Hematopoietic multipotent progenitor cell (in vitro differentiated cells): ENCODE measurements at places on chromosomes 4 and X.

GRCh38 chr4:76712564-76712963 is 185.4 kb downstream of the SOWAHB start:
- no peak for DNase-seq

DNA sequence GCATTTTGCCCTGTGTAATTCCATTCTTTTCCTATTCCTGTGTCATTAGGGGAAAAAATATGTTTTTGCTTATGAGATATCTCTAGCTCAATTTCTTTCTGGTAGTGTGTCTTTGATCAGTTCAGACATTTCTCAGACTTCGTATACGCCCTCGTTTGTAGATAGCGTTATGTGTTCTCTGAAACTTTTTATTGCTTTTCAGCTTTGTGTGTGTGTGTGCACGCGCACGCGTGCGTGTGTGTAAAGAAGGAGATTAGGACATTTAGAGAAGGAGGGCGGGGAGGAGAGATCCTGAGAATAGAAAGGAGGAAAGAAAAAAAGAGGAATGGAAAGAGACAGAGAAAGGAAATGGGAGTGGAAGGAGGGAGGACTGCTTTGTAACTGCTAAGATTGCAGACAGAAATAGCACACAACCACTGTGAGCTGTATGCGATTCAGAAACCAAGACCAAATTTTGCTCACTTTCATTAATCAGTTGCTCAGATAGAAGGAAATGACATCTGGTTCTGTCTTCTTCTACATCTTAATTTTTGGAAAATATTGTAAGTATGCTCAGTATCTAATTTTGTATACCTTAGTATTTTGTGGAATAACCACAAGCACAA is at the start of gene RXFP1:
Gene RXFP1 (plus strand): TSS at position 399 of the 605 bp plus-strand sequence. CDS start 95 bp downstream, at position 494.
- no peak for DNase-seq

DNA sequence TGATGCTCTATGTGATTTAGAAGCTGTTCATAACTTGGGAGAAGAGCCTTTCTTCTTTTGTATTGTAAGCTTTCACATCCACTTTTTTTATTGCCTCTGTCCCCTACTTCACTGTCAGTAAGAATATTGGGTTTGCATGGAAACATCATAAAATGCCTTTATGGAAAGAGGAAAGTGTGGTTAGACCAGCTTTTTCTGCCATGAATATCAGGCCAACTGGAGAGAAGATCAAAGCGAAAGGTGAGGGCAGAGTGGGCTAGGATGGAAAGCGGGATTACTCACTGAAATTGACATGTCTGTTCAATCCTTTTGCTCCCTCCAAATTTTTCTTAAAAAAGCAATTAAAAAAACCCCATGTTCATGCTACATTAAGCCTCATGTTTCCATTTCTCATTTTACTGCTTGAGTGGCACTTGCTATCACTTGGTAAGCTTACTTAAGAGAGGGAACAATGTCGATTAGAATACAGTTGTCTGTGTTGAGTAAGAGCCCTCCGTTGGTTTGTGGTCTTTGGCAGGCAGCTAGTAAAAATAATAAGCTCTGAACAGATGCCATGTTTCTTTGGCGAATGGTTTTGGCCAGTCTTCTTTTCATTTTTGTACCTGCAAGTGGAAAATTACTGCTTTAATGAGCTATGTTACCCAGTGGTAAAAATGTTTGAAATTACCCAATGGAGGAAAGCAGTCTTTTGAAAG is 35.9 kb downstream of the SUPT20HL1 start:
- DNase-seq, result no peak

DNA sequence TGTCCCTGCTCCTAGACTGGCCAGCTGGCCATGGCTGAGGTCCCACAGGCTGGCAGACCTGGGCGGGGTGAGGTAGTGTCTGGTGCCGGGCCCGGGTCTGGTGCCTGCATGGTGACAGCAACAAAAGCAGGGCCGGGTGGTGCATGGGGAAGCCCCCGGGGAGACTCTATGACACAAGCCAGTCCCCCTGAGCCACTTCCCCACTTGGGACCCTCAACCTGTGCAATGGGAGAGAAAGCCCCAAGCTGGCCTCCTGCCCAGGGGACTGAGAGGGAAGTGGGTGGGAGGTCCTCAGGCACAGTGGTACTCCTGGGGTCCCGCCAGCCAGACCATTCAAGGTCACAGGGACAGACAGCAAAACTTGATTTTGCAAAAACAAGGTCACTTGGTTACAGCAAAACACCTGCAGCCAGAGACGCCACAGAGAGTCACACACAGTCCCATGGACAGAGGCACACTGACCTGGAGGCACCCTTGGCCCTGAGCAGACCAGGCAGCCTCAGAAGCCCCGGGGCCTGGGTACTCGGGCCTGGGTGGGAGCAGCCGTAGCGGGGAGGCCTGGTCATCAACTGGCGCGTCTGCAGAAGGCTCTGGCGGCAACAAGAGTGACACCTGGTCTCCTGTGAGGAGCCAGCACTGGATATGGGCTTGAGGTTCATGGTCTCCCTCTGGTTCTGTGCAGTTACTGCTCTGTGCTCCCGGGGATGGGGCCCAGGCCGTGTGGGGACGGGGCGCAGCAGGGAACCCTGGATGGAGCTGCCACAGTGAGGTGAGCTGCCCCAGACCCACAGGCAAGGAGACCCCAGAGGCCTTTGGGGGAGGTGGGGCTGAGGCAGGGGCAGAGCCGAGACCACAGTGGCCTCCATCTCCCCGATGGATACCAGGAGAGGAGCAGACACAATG is 60.6 kb downstream of the HTRA3 start:
- DNase-seq, result no peak
